ENCODE measurements at places on chromosomes 2 and 18. TPM values are rescaled to one million over a fixed set of nuclear protein-coding genes. Genes with fewer than 3 reads are reported as not detected.

GAL3ST2 gene
- not detected for total RNA-seq

- peak; percentile 26 for DNase-seq
These were observed 155.0 kb downstream of the EIPR1 start for GRCh38 chr2:3222636-3223035.

GRCh38 chr2:159362816-159363251 is 76.3 kb upstream of the WDSUB1 start:
- no peak for DNase-seq

DNA sequence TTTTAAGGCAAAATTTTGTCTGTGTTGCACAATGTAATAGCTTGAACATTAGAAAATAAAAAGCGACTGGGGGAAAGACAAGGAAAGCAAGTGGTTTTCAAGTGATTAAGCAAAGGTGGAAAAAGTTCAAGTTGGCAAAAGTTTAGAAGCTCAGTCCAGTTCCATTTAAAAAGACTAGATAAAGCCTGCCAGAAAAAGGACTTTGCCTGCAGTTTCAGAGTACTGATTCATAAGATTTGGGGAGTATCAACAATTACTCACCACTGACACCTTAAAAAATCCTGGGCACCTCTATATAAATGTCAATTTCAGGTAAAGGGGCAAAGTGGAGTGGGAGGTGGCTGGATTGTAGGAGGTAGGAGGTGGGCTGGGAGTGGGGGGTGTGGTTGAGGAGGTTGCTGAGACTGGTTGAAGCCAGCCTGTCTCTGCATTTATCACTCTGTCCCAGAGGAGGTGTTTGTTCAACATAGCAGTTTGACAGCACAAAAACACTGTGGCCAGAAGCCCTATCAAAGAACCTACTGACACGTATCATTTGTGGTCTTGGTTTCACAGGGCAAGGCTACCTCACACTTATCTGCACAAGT is 14.6 kb downstream of the ZEB2 start:
- DNase-seq = peak; percentile 59

- no peak for DNase-seq
These were observed 2.1 kb downstream of the ASTL start for GRCh38 chr2:96136129-96136720.

PSMA8 gene
- not detected for total RNA-seq

DNA sequence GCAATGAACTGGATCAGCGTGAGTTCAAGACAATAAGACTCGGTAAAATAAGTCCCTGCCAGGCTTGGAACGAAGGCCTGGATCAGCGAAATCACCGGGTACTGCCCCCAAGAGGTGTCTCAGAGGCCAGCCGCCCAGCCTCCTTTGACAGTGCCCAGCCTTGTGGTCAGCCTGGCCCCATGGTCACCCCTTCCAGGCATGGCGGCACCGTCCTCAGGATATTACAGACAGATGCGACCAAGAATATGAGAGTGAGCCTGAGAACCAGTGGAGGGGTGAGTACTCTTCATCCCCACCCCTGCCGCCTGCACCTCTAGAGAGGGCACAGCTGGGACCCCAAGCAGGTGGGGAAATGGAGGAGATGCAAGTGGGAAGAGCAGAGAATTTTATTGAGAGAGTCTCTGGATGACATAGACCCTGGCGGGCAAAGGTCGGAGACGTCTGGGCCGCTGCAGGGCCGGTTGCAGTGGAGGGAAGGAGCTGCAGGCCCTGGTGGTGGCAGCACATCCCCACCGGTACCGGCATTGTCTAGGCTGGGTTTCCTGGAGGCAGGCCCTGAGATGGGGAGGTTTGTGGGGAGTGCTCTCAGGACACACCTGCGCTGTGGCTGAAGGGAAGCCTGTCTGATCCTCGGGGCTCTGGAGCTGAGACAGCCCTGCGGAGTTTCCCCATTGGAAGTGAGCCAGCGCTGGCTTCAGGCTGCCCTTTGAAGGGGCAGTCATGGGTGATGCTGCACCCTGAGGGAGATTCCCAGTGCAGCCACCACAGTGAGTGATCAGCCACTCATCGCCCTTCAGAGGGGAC is 190.0 kb downstream of the SEPTIN10 start:
- no peak for DNase-seq

- no peak for DNase-seq
These were observed 6.9 kb downstream of the C2orf76 start for GRCh38 chr2:119359774-119360173.

DNA sequence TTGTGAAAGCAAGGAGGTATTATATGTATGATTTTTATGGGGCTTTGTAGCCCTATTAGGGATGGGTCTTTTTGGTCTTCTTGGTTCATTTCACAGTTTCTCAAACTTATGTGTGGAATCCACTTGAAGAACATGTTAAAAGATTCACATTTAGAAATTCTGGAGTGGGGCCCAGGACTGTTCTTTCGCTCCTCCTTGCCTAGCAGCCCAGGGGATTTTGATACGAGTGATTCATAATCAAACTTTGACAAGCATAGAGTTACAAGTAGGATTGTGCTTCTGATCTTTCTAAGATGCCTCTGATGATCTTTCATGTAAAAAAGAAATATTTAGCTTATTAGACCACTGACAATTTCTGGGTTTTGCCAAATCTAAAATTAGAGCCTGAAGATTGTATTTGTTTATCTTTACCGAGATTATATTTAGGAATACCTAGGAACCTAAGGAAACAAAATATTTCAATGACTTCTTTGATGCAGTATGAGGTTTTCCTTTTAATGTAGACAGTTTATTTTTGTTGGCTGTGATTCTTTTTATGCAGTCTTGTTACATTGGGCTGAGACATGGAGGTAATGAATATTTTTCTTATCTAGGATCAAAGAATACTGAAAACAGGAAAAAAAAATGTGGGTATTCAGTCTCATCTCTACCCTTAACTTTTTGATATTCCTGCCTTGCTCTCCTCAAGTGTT is 324.0 kb downstream of the PARD3B start:
- peak; percentile 16 for DNase-seq

GRCh38 chr2:85584354-85584856 is at the start of gene VAMP5:
TSS of gene VAMP5 (plus strand) at chr2:85584431. CDS start at chr2:85584491, 60 bp downstream.
- DNase-seq = peak; percentile 53

DNA sequence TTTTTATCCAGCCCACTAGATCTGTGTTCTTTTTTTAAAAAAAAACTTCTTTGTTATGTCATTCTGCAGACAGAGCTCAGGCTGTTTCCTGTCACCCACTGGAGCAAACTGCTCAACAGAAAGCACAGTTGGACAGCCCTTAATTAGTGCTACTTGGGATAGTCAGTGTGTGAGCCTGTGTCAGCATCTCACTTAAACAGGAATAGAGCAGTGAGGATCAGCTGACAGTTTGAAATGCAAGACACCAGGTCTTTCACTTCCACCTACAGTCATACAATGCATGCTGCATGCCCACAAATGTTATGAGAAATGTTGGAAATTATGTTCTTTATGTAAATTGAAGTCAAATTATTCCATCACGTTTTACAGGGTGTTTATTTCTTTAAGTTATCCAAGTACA is 174.9 kb downstream of the NR4A2 start:
- no peak for DNase-seq

DNA sequence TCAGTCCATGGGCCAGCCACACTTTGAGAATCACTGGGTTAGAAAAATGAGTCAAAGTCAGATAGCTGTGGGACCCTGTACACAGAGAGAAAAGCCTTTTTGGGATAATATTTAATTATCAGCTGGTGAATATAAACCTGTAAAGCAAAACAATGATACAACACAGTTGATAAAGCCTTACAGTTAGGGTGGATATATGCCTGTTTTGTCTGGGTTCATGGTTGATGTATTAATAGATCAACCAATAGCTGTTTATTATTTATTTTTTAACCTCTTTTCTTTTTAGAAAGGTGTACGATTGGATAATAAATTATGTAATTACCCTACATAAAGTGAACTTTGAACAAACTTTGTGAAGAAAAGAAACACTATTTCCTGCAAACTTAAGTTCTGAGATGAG is 145.6 kb downstream of the TDRD15 start:
- DNase-seq = no peak

DNA sequence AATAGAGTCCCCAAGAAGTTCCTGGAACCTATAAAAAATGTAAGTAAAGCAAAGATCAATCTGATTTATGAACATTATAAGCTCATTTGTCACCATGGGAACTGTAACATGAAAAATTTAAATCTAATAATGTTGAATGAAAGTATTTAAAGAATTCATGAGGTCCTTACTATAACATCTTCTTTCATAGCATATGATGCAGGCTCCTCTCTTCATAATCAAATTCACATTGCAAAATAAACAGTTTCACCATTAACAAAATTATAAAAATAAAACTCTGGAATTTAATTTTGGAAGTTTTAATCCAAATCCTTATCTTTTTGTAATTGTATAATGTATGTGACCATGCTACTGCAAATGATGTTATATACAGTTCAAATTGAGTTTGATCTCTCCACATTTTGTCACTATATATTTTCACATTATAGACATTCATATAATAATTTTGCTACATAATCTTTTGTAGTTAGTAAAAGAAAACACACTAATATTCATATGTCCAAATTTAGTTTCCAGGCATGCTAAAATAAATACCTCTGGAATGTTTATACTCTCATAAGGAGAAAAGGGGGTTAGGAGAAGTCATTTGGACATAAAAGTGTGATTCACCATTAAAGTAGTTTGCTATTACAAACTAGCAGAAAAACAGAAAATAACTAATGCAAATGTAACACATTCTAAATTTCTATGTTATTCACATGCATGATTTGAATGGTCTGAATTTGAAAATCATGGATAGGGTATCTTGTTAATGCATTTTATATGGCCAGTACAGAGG is 954.1 kb downstream of the DSC3 start:
- no peak for DNase-seq

- DNase-seq = no peak
These were observed 154.0 kb downstream of the WDPCP start for GRCh38 chr2:63434024-63435001.

DNA sequence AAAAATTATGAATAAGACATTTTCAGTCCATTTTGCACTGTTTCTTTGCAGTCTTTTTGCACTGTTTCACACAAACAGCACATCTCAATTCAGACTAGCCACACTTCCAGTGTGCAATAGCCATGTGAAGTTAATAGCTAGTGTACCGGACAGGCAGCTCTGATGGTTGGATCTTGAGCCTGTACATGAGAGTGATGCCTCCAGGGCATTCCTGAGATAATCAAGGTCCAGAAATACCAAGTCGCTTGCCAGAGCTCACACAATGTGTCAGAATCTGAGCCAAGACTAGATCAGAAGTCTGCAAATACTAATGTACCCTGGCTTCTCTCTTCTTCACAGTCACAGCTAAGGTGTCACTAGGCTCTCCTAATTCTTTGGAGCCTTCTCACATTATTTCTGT is 180.2 kb downstream of the OSR1 start:
- no peak for DNase-seq

- no peak for DNase-seq
These were observed 52.9 kb downstream of the HNRNPLL start for GRCh38 chr2:38549851-38550250.

DNA sequence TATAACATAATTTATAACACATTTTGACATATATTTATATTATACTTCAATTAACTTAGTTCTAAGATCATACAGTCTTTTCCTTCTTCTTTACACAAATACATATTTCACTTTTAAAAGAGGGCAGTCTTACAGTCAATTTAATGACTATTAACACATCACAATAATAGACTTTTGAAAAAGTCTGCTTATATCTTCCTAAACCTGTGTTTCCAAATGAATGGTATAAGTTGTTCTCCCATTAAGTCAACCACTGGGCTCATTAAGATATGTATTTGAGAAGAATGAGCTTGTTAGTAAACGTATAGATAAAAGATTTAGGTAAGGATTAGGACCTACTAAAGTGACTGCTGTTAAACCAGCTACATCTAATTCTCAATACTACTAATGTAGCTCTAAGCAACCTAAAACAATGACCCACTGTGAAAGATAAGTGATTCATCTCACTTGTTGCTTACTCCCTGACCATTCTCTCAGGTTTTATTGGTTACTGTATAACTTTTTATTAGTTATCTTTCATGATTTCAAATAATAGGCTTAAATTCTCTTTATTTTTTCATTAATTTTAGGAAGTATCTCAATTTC is 27.0 kb downstream of the SLC40A1 start:
- no peak for DNase-seq
